NCI-H226 (cell line): ENCODE measurements at places on chromosomes 12 and 14.

DNA sequence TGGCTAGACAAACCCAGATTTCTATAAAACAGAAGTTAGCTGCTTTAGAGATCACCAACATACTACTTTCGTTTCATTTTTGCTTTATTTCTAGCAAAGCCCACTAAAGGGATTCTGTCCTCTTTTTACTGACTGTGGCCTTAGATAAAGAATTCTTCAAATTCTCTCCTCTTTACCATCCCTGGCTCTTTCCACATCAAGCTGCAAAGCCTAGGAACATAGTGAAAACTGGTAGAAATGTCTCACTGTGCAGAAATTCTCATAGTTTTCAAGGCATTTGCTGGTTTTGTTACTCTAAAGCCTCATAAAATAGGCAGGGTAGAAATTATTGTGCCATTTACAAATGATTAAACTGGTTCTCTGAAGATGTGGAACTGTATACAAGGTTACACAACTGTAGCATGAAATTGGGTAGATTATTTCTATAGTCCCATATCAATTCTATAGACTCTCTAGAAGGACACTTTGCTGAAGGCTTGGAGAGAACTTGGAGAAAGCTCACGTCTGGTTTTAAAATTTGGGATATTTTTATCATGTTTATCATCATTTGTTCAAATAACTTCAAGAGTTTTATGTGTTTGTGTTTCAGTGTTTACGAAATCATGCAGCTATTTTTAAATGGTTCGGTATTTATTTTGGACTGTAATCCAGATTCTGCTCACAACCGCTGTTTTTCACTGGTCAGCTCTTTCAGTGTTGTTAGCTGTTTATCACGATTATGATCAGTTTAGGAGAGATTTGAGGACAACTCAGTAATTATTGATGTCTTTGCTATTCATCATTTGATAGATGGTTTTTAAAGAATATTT is 36.7 kb upstream of the CSRP2 start:
- DNase-seq = no peak

DNA sequence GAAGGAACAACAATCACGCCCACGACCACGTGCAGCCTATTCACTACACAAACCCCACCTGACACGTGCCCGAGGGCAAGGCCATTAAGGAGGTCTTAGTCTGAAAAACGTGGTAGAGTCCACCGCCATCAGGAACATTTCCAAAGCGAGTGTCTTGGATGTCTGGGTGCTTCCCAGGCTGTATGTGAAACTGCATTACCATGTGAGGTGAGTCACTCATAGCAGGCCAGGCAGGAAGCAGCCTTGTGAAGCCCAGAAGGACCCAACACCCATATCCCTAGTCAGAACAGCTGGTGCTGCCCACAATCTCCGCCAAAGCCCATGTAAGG is 3.3 kb upstream of the KRT79 start:
- DNase-seq = peak; percentile 89

- DNase-seq = no peak
Observed at GRCh38 chr14:99270458-99271220, 1.4 kb downstream of the BCL11B start.

- DNase-seq = no peak
Observed at GRCh38 chr14:78399316-78399889, 229.2 kb downstream of the NRXN3 start.

DNA sequence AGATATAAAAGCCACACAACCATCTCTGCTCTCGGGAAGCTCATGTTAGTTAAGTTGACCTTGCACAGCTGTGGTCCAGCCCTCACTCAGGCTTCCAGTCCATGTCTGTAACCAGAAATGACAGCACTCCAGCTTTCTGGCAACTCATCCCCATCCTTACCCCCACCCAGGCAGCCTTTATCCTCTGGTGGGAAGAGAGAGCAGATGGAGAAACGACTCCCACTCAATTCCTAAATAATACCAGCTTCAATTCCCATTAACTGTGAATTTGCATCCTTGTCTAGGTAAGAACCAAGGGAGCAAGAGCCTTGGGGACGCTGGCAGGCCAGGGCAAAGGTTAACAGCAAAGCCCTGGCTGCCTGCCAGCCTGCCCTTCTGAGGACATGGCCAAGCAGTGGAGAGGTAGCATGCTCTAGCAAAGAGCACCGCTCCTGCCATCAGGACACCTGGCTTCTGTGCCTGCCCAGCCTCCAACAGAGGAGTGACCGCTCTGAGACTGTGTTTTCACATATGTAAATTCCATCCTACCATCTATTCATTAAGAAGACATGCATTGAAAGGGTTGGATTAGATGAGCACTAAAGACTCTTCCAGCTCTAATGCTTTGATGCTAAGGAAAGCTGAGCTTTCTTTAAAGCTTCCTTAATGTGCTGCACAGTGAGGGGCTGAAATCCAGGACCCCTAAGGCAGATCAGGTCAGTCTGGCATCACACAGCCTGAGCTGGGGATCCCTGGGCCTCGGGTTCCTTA is 236.1 kb downstream of the GRIN2B start:
- no peak for DNase-seq

DNA sequence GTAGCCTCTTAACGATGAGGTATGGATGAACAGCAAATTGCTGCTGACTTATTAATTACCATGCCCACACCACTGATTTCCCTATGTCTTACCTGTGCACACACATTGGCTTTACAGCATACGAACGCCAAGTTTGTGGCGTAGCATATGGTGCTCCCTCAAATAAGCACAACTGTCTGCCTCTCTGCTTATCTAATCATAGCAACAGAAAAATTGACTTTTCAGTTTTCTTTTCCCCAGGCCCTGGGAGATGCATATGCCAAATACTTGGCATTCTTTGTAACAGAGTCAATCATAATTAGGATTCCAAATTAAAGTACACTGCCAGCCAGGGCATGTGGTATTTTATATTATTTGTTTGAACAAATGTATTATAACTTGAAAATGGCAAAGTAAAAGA is 625.5 kb downstream of the DIO2 start:
- peak; percentile 88 for DNase-seq
